ENCODE measurements at places on chromosomes 3 and 15.

DNA sequence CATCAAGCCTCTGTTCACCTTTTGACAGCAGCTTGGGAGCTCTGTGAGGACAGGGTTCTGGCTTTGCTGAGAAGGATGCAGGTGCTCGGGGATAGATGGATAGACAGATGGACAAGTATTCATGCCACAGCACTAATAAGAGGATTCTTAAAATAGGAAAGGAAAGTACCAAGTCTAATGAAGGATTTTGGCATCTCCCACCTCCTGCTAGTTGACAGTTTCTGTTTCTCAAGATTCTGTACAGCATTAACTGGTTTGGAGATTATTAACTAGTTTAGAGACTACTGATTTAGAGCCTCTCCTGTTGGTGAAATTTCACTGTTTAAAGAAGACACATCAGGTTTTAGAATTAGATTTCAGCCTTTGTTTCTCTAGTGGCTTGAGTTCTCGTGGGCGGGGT is 152.3 kb downstream of the CACNA1D start:
- no peak for DNase-seq

GRCh38 chr3:122076491-122077292 is 21.5 kb downstream of the CD86 start:
- DNase-seq, result no peak

GRCh38 chr15:68416158-68416535 is 15.8 kb downstream of the ITGA11 start:
- DNase-seq, result no peak

DNA sequence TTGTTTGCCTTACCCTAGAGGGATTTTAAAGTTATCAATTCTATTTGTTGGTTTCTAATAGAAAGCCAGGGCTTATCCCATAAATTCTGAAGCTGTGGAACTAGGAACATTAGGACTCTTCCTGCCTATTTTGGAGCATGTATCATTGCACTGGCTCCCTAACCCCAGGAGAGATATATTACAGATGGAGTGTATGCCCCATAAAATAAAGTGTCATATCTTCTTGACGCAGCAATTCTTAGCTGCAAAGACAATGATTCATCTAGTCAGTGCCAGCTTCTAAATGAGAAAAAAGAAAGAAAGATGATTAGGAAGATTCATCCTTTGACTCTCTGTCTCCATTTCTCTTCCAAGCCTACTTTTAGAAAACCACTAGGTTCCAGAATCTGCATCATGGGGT is 74.8 kb upstream of the MAGI1 start:
- DNase-seq, result no peak

- DNase-seq, result no peak
Measured at GRCh38 chr3:171801738-171802589, 8.3 kb downstream of the PLD1 start.

- DNase-seq, result no peak
Measured at GRCh38 chr3:62209101-62209500, 164.2 kb downstream of the FEZF2 start.

- peak; percentile 22 for DNase-seq
Measured at GRCh38 chr15:76752549-76752948, 152.6 kb downstream of the SCAPER start.

GRCh38 chr3:9266716-9267115 is 17.3 kb upstream of the SRGAP3 start:
- DNase-seq, result no peak

DNA sequence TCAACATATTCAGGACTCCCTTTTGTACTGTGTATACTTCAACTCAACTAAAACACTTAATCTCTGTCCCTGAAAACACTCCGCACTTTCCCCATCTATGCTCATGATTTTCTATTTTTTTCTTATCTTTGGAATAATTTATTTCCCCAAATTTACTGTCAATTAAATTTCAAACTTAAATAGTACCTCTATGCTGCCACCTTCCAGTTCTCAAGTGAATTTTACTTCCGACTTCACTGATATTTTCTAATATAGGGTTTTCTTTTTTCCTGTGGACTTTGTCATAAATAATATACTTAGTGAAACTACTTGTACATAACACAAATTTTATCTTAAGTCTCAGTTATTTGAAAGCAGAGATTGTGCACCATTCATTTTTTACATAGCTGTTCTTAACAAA is 1303.3 kb downstream of the OTOL1 start:
- no peak for DNase-seq

DNA sequence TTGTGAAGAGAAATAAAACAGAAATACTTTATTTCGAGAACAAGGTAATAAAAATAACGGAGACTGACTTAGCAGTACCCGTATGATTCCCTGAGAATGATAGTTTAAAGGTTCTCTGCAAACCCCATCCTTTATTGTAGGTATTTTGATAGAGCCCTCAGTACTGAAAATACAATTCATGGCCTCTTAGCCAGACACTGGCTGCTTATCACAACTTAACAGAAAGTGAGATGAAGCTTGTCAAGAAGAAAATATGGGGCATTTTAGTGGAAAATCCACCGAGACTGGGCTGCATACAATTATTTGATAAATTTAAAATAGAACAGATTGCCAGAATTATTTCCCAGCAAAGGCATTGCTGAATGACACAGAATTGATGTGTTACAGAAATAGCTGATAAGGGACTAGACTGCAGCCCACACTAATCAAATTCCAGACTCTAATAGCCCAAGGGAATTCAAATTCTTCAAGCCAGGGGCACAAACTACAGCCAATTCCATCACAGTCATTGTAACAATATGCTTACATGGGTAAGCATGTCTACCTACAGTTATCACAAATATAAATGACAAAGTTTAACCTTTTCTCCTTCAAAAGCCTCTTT is 521.9 kb downstream of the PLOD2 start:
- DNase-seq, result no peak

GRCh38 chr3:69764121-69764741 is 25.0 kb downstream of the MITF start:
- DNase-seq, result no peak

Data from activated CD4-positive, alpha-beta T cell treated with anti-CD3 and anti-CD28 coated beads, Interleukin-2, amount 50 U/mL, for 48 hours (primary cell).